ENCODE measurements at places on chromosomes 3 and 15.

DNA sequence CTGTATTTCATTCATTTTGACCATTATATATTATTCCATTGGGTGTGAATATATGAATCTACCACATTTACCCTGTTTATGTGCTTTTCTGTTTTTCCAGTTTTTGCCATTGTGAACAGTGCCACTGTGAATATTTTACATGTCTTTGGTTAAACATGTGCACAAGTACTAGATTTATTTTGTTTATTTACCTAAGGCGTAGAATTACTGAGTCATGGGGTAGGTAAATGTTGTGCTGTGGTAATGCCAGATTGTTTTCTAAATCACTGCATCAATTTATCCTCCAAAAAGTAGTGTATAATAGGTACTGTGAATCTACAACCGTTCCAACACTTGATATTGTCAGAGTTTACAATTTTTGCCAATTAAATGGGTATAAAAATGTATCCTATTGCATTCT, 362.1 kb upstream of the AGTR1 start:
- no peak for DNase-seq

DNA sequence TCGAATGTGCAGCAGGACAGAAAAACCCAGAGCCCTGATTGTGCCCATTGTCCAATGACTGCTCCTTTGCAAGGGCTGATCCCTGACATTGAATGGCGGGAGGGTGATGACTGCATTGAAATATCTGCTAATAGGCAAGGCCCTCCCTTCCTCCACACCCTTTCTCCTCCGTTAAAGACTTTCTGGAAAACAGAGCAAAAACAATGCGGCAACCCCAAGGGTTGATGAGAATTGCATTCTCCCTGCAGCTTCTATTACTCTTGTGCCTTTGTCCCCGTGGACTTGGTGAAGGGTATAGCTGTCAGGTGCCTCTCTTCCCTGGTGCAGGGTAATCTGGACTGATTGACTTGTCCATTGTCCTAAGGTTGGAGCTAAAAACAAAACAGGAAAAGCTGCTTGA, 71.8 kb downstream of the THSD4 start:
- DNase-seq: no peak

DNA sequence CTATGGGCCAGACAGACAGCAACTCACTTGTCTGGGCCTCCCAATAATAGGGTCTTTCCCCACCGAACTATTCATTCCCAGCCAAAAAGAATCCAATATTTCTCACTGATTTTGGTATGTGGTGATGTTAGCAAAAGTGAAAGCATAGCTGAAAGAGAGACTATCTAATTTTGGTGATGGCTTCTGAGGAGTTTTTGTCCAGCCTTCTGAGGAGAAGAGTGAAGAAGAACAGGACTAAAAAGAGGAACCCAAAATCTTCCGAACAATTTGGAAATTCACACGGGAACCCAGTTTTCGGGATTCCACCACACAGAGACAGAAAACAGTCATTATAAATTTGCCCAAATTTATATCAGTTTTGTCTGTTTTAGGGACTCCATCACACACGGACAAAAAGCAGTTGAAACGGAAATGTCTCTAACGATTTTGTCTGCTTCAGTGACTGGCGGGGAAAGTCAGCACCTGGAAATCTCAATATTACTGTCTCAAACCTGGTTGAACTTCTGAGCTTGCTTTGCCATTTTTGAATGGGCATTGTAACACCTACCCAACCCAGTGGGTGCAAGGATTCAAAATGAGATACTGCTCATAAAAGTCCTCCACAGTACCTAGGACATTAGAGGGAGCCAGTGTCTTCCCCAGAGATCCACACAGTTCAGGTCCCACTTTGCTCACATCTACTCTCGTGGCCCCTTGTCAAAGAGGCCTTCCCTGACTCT, 9.1 kb downstream of the CD80 start:
- no peak for DNase-seq

DNA sequence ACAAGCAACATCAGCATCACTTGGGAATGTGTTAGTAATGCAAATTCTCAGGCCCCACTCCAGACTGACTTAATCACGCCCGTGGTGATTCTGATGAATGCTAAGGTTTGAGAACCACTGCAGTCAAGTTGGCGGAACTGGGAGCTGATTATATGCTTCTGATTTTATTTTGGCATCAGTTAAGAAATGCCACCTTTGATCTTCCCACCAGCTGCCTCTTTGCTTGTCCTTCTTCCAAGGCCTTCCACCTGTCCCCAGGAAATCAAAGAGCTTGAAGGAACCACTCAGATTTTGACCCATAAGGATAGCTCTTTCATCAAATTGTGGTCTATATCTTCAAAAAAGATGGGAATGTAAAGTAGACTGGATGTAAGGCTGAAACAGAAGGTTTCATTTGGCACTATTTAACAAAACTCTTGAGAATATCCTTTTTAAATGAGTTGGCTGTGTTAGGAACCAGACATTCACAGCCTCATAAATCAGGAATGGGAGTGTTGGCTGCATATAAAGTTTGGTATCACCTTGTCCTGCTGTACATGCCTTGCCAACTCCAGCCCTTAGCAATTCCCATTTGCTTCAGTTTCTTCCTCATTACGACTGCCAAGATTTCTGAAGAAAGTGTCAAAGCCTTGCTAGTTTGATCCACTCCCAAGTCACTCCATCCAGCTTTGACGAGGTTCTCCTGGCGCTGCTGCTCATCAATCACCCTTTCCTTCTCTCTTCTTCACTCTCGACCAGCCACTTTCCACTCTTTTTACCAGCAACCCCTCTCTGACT, 125.8 kb upstream of the NPHP3 start:
- no peak for DNase-seq

GRCh38 chr3:134722969-134723368, 72.1 kb upstream of the EPHB1 start:
- no peak for DNase-seq

DNA sequence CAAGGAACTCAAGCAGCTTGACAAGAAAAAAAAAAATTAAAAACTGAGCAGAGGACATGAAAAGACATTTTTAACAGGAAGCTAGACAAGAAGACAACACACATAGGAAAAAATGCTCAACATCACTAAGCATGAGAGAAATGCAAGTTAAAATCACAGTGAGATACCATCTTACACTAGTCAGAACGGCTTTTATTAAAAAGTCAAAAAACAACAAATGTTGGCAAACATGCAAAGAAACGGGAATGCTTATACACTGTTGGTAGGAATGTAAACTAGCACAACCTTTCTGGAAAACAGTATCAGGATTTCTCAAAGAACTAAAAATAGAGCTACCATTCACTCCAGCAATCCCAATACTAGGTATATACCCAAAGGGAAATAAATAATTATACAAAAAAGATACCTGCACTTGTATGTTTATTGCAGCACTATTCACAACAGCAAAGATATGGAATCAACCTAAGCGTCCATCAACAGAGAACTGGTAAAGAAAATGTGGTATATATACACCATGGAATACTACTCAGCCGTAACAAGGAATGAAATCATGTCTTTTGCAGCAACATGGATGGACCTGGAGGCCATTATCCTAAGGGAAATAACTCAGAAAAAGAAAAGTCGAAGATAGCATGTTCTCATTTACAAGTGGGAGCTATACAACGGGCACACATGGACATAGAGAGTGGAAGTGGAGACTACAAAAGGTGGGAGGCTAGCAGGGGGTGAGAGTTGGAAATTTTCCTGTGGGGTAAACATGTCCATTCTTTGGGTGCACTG, 5.2 kb downstream of the GOLIM4 start:
- DNase-seq: peak; percentile 40

- DNase-seq: no peak
Measured at GRCh38 chr3:143146486-143147274, 27.1 kb downstream of the CHST2 start.

DNA sequence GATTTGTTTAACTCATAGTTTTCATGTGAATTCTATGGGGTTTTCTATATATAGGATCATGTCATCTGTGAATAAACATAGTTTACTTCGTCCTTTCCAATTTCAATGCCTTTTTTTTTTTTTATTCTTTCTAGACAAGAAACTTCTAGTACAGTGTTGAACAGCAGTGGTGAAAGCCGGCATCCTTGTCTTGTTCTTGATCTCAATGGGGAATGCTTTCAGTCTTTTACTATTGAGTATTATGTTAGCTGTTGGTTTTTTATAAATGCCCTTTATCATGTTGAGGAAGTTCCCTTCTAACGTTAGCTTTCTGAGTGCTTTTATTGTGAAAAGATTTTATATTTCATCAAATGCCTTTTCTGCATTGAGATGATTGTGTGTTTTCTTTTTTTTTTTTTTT, 69.0 kb downstream of the SLMAP start:
- no peak for DNase-seq

GRCh38 chr15:91100814-91101607, 954 bp downstream of the SV2B start:
- no peak for DNase-seq

GRCh38 chr3:147267434-147267833, 138.9 kb downstream of the ZIC4 start:
- DNase-seq: peak; percentile 50

GRCh38 chr3:7977245-7978086, 524.2 kb upstream of the LMCD1 start:
- peak; percentile 66 for DNase-seq

GRCh38 chr15:29046281-29046810, 160.6 kb downstream of the APBA2 start:
- no peak for DNase-seq

- no peak for DNase-seq
Measured at GRCh38 chr3:178100908-178101307, 435.3 kb upstream of the KCNMB2 start.

DNA sequence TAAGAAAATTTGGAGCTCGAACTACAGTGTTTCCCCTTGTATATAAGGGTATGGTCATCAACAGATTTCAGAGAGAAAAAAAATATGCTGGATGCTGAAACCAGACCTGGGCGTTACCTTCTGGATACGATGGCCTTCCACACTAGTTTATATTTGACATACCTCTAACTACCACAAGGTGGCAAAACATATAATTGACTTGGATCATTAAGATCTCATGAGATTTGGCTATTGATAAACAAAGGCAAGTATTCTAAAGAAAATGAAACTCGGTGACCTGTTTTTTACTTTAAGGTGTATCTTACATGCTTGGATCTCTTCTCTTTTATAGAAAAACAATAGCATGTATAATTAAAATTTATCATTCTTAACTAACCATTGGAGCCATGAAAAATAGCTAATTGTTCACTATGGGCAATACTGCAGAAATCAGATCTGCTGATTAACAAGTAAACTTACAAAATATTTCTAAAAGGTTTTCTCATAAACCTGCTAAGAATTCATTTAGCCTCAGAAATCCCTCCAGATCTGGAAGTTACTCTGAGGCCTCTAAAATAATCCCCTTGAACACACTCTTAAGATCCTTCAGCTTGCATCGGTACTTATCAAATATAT, 300.6 kb upstream of the KCNH8 start:
- no peak for DNase-seq

DNA sequence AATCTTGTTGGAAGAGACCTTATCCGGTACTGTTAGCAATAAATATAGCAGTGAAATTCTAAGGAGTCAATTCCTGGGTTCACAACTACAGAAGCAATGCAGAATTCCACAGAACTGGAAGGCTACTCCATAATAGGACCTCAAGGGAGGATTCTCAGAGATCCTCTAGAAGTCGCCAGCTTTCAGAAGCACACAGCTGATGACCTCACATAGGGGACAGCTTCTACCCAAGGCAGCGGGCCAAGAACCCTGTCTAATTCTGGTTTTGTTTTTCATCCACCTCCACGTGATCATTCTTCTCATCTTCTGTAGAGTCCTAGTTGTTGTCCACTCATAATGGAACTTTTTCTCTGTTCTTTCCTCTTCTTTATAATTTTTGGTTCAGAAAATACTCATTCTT, 99.4 kb downstream of the ERC2 start:
- no peak for DNase-seq

GRCh38 chr3:45139372-45140140, 6.6 kb downstream of the CDCP1 start:
- no peak for DNase-seq

GRCh38 chr3:188071636-188072035, 82.3 kb upstream of the LPP start:
- DNase-seq: peak; percentile 67

DNA sequence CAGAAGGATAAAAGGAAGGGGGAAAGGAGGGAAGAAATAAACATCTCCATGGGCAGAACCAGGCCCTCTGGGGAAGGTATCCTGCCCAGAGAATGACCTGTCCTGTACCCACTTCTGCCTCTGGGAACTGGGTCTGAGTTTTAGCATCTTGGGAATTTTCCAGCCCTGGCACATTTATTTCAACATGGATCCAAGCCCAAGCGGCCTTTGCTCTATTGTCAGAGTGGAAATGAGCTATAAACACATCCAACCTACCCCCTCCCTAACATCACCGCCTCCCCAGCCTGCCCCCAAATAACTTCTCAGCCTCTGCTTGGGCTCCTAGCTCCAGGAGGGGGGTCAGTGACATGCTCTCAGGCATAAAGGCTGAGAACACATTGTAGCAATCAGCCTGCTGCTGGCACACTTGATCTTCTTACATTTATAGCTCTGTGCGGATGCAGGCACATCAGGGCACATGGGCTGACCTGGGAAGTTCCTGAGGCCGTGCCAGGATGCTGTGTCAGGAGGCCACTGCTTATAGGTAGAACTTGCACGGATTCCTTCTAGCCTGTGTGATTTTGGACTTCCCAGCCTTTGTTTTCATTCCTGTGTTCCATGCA, 4.6 kb upstream of the OXTR start:
- no peak for DNase-seq

GRCh38 chr15:56082263-56082761, 88.9 kb upstream of the NEDD4 start:
- no peak for DNase-seq

DNA sequence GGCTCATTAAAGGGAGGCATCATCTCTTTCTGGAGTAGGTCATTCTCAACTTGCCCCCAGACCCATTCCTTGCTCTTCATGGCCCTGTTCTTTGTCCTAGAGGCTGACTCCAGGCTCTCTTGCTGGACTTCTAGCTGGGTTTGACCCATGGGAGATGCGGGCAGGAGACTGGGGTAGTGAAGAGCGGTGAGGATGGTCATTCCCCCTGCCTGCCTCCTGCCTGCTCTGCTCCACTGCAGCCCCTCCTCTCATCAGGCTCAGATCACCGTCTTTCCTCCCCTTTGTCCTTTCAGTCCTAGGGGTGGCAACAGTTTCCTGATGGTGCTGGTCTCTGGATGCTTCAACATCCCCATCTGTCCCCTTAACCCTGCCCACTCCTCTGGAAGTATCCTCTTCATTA, 170.9 kb downstream of the ABHD5 start:
- DNase-seq: no peak

- no peak for DNase-seq
Measured at GRCh38 chr3:182913889-182914288, 66.4 kb downstream of the DCUN1D1 start.
